ENCODE measurements at places on chromosomes 3 and 15.

DNA sequence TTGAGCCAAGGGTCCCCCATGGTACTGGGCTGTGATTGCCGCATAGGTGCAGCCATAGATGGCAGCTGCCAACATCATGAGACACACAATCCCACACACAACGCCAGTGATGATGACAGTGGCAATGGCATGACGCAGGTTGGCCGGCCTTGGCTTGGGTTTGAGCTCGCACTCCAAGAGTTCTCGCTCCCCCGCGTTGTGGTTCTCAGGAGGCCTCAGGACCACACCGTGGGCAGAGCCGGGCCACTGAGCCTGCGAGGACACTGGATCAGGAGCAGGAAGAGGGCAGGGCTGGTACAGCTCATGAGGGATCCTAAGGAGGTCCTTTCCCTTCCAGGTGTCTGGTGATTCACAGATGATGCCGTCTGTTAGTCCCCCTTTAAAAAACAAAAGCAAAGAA lies 9.3 kb downstream of the LRTM1 start:
- DNase-seq: no peak

DNA sequence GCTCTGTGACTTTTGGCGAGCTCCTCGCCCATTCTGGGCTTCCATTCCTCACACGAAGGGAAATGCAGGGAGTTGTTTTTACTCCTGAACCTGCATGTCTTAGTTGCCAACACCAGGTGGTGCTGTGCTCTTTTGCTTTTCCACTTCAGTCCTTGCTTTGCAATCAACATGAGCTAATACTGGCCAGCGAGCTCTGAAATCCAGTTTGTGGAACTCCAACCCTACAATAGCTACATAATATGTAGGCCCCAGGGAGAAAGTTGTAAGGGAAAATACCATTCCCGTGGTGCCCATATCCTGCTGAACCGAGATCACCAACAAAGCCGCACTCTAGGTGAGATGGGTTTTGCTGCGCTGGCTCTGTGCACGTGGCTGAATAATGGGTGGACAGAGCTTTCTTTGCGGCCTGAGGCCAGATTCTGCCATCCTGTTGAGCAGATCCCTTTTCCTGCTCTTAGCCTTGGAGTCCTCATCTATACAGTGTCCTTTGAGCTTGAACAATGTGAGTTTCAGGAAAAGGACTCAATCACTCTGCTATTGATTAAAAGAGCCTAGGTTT lies 25.0 kb downstream of the LSM3 start:
- DNase-seq: peak; percentile 56

- no peak for DNase-seq
Observed at GRCh38 chr15:31390029-31390428, 63.4 kb downstream of the KLF13 start.

- DNase-seq: no peak
Observed at GRCh38 chr3:185645596-185646381, 59.7 kb downstream of the SENP2 start.

DNA sequence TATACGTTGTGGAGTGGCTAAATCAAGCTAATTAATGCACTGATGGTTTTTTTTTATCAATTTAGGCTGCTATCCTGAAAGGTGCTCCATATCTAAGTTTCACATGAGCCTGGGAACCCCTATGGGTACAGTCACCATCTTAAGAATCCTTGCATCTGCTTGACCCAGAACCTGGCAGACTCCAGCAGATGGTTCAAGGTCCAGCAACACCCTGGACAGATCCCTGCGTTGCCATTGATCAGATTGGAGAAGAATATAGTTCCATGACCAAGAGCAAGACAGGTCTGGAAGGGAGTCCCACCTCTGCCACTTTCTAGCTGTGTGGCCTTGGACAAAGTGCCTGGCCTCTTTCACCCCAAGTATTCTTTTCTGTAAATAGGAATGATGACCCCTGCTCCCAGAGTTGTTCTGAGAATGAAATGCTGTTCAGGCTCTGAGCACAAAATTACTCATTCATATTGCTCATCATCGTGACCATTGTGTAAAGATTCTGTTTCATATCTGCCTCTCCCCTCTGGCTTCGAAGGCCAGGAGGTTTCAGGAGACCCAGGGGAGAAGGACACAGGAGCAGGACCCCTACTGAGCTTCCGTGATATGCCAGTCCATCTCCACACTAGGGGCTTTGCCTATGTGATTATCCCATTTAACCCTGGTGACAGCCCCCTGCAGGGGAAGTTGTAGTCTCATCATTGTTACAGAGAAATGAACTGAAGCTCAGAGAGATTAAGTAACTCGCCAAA lies 30.0 kb upstream of the TSEN2 start:
- no peak for DNase-seq
